Effector CD8-positive, alpha-beta T cell (primary cell): ENCODE measurements at places on chromosomes 6 and 20.

DNA sequence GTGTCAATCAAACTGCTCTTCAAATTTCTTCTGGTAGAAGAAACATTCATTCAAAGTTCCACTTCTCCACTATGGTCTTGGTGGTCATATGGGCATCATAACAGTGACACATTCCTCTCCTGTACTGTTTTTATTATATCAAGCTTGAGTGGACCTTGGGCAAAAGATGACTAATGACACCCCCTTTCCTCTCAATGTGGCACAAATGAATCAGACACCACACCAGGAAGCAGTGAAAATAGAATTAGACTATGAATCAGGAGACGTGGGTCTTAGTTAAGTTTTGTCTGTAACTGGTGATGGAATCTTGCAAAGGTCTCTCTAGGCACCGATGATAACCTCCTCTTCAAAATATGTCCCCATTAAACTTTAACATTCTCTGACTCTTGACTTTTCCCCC lies 9.0 kb upstream of the NRSN1 start:
- DNase-seq: no peak

DNA sequence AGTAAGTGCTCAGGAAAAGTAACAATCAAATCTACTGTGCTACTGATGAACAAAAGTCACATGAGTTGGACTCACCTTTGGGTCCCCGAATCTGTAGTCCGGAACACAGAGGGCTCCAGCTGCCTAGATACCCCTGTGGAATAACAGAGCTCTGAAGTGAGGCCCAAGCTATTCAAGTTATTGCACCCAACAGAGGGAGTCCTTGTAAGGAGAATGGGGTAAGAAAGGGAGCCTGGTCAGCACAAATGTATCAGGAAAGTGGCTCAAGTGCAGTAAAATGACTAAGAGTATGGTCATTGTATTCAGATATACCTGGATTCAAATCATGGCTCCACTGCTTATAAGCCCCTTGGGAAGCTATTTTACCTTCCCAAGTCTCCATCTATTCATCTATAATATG lies 20.9 kb downstream of the EDN1 start:
- no peak for DNase-seq

GRCh38 chr20:46674253-46675083 lies 14.8 kb downstream of the TP53RK start:
- DNase-seq: no peak

- DNase-seq: no peak
Measured at GRCh38 chr6:39686976-39687375, 38.2 kb downstream of the KIF6 start.

GRCh38 chr6:118444796-118445195 lies 103.3 kb upstream of the PLN start:
- DNase-seq: no peak

GRCh38 chr6:124873066-124873410 lies 89.2 kb upstream of the RNF217 start:
- no peak for DNase-seq

DNA sequence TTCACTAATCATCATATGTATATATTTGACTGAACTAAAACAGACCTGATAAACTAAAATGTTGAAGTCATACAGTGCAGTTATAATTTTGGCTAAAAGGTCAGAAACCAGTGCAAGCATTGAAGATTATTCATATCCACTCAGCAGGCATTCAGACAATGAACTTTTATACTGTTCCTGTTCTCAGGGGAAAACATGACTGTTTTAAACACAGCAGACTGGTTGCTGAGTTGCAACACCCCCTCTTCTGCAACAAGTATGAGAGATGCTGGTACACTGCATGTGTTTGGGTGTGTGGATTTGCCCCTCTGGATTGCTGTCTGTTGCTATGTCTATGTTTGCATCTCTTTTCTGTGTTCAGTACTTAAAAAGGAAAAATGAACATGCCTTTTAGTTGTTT lies 206.8 kb downstream of the EYA4 start:
- DNase-seq: no peak

- DNase-seq: no peak
Measured at GRCh38 chr6:88494401-88495140, 328.4 kb upstream of the CNR1 start.

GRCh38 chr6:39923394-39923793 lies 10.9 kb downstream of the MOCS1 start:
- no peak for DNase-seq

DNA sequence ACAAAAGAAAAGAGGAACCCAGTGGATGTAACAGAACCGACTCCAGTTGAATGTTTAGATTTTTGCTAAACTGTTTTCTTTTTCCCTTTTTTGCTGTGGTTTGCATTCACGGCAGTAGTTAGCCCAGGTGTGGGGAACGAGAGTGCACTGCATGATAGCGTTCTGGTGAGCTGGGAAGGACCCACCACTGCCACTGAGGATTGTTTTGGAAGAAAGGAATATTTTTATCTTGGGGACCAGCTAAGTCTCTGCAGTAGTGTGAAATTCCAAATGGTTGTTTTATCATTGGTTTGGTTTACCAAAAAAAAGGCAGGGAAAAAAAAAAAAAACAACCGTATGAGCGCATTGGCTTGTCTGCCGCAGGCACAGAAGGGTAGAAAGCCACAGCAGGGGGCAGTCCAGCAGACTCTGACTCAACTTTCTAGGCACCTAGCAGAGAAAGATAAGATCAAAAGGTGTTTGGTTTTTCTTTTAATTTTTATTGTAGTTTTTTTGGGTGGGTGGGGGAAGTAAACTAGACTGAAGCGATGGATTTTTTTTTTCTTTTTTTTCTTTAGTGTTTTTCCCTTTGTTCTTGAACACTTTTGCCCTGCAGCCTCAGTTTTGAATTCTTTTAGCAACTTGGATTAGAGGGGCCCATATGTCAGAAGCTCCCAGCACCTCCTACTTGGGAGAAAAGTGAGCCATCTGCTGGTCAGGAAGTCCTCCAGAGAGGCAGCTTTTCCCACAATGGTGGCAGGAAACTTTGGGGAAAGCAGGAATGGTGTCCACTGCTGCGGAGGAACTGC lies 13.5 kb upstream of the RAB5IF start:
- peak; percentile 15 for DNase-seq

- no peak for DNase-seq
Measured at GRCh38 chr6:34990971-34991560, 102.0 kb downstream of the ANKS1A start.

DNA sequence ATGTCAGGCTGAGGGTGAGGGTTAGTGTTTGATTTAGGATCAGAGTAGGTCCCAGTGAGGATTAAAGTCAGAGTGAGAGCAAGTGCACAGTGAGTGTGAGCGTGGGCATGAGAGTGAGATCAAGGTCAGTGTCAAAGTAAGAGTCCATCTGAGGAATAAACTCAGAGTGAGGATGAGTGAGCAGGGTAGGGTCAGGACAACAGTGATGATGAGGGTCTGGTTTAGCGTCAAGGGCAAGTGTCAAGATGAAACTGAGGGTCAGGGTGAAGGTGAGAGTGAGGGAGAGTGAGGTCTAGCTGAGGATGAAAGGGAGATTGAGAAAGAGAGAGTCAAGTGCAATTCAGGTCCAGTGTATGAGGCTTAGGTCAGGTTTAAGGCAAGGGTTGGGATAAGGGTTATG lies 7.7 kb upstream of the ZNF343 start:
- DNase-seq: no peak

DNA sequence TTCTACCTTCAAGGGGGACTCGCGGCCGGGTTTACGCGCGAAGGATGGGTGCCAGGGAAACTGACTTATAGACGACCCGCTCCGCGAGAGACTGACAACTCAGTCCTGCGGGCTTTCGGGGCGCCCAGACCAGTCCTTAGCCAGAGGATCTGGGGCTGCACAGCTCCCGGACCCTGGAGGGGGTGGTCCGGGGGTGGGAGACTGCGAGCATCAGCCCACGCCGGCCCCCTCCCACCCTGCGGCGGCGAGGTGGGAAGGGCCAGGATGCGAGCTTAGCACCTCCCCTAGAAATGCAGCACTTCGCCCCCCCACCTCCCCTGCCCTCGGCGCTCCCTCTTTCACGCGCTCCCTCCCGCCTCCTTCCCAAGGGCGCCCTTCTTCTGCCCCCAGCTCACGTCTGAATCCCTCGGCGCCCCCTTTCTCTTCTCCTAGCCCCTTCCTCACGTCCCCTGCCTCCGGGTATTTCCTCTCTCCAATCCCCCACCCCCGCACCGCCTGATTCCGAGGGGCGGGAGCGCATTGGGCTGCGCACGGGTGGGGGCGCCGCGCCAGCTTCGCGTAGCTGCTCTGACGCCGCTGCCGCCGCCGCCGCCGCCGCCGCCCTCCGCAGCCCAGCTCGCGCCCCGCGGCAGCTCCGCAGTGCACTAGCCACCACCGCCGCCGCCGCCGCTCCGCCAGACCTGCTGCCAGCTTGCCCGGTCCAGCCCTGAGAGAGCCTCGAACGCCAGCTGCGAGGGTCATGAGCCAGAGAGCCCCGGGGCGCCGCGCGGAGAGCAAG lies at the start of gene SLC32A1:
SLC32A1 (plus strand) TSS at position 639 of the 778 bp plus-strand sequence. CDS start 239 bp downstream, outside the sequence.
- no peak for DNase-seq

- no peak for DNase-seq
Measured at GRCh38 chr20:4532772-4533171, 188.9 kb upstream of the PRND start.

DNA sequence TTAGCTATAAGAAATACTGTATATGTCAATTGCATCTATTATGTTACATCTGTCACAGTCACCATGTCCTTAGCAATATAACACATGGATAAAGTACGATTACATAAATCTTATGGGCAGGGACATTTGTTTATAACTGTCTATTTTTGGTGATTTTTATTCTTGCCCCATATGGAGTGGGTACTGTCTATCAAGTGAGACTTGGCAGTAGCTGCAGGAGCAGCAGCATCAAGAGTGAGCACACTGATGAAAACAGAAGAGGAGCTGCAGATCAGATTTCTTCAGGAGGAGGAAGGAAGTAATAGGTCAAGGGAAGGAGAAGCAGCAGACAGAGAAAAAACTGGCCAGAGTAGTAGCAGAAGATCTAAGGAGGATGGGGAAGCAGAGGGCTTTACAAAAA lies 516.7 kb downstream of the C6orf118 start:
- no peak for DNase-seq
